ENCODE measurements at places on chromosomes 5 and 9.

GRCh38 chr9:15961217-15961616, 408.4 kb downstream of the CCDC171 start:
- DNase-seq: no peak

- no peak for DNase-seq
Measured at GRCh38 chr5:67515020-67515689, 318.6 kb upstream of the CD180 start.

GRCh38 chr9:35237311-35237710, 75.5 kb downstream of the UNC13B start:
- DNase-seq: no peak

- DNase-seq: no peak
Measured at GRCh38 chr9:15010581-15010980, 100.4 kb upstream of the FREM1 start.

- DNase-seq: no peak
Measured at GRCh38 chr5:74665816-74666215, 19.2 kb upstream of the HEXB start.

DNA sequence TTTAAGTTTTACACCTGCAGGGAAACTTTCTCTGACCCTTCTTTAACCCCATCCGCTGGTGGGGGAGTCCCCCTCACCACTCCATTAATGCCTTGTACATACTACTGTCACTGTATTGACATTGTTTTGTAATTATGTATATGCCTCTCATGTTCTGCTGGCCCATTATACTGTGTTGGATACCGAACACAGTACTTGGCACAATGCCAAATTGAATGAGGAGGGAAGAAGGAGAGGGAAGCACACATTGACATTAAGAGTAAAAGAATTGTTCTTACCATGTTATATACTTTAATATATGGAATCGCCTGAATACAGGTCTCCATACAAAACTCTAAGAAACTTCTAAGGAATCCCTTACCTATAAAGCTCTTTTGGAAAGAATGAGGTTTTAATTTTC, 73.6 kb upstream of the GRHPR start:
- DNase-seq: no peak

DNA sequence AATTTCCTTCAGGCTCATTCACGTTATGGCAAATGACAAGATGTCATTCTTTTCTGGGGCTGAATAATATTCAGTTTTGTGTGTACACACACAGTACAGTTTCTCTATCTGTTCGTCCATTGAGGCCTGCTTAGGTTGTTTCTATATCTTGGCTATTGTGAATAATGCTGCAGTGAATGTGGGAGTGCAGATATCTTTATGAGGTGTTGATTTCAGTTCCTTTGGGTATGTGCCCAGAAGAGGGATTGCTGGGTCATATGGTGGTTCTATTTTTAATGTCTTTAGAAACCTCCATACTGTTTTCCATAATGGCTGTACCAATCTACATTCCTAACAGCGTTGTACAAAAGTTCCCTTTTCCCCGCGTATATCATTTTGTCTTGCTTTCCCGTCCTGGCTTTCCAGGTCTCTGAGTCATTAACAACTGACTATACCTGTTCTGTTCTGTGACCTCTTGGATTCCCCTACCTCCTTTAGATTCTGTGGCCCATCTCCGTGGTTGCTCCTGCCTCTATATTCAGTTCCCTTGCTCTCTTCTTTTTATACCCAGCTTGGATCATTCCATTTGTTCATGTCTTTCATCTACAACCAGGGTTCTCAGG, 6.8 kb downstream of the SNX30 start:
- DNase-seq: no peak

- DNase-seq: peak; percentile 95
Measured at GRCh38 chr5:72234265-72234700, 85.8 kb downstream of the MRPS27 start.

DNA sequence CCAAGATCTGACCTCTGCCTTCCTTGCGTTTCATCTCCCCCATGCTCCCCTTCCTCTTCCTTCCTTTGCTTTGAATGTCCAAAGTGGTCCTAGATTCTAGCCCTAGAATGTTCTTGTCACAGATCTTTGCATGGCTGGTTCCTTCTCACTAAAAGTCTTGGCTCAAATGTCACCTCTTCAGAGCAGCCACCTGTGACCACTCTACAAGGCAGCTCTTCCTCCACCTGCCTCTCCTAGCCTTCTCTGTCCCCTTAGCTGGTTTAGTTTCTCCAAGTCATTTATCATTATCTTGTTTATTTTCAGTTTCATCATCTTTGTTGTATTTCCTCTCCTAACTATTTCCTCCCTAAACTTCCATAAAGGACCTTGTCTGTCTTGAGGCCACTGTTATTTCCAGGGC, 7.1 kb upstream of the OCLN start:
- no peak for DNase-seq

Data from fibroblast of skin of back (primary cell).